ENCODE measurements at places on chromosomes 12 and 14.

DNA sequence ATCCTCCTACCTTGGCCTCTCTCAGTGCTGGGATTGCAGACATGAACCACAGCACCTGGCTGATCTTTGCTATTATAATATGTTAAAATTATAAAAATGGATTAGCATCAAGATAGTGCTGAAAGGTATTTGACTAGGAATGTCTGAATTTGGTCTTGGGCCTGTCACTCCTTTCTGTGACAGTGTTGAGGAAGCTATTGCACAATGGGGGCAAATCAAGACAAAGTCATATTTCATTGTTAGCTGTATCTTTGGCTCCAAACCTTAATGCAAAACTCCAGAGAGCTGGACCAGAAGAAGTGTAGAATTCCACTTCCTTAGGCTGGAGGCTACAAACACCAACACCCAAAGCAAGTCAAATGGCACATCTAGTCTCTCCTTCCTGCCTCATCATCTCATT lies 42.2 kb downstream of the ZCRB1 start:
- no peak overlapping the region for H3K4me3 ChIP-seq
- H3K27ac ChIP-seq: no peak overlapping the region
- no peak for DNase-seq
- no peaks in the 10 kb centered on the region for H3K4me1 ChIP-seq

GRCh38 chr14:24725311-24725710 lies 91.3 kb upstream of the GZMB start:
- no peak overlapping the region for H3K4me3 ChIP-seq
- no peak for DNase-seq
- no peaks in the 10 kb centered on the region for H3K27me3 ChIP-seq

DNA sequence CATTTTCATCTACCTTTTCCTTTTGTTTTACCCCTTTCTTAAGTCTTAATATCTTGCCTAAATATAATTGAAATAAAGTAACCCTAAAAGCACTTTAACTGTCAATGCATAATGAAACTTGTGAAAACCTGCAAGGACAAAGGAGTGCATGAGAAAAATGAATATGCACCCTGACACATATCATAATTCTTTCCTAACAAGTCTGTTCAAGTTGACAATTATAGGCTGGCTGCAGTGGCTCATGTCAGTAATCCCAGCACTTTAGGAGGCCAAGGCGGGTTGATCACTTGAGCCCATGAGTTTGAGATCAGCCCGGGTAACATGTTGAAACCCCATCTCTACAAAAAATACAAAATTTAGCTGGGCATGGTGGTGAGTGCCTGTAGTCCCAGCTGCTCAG lies 65.4 kb downstream of the FGD6 start:
- no peak overlapping the region for H3K27ac ChIP-seq
- peaks cover 2% of the 10 kb centered on the region for H3K36me3 ChIP-seq
- H3K4me1 ChIP-seq: no peaks in the 10 kb centered on the region
- DNase-seq: no peak

- no peaks in the 10 kb centered on the region for H3K27me3 ChIP-seq
- no peak overlapping the region for H3K27ac ChIP-seq
- H3K36me3 ChIP-seq: no peaks in the 10 kb centered on the region
- H3K4me1 ChIP-seq: 0 out of 2 replicates have a peak, but pooled peaks cover 2% of the 10 kb centered on the region
- no peak overlapping the region for H3K4me3 ChIP-seq
Observed at GRCh38 chr14:89232265-89233070, 184.6 kb downstream of the FOXN3 start.

DNA sequence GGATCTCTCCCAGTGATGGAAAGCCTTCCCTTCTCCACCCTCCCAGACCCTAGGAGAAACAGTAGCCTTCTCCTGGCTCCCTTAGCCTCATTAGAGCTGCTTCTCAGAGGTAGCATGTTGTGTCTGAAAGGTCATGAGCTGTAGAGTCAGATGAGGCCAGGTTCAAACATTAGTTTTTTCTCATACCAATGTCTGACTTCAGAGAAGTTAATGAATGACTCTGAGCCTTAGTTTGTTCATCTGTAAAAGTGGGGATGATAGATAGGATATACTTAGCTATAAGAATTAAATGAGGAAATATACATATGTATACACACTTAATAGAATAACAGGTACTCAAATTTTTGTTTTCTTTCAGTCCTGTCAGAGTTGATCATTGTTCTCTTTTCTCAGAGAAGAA lies 523 bp downstream of the SLC6A13 start:
- H3K27me3 ChIP-seq: no peaks in the 10 kb centered on the region
- H3K4me3 ChIP-seq: no peak overlapping the region
- no peaks in the 10 kb centered on the region for H3K4me1 ChIP-seq
- DNase-seq: no peak
- H3K27ac ChIP-seq: no peak overlapping the region

DNA sequence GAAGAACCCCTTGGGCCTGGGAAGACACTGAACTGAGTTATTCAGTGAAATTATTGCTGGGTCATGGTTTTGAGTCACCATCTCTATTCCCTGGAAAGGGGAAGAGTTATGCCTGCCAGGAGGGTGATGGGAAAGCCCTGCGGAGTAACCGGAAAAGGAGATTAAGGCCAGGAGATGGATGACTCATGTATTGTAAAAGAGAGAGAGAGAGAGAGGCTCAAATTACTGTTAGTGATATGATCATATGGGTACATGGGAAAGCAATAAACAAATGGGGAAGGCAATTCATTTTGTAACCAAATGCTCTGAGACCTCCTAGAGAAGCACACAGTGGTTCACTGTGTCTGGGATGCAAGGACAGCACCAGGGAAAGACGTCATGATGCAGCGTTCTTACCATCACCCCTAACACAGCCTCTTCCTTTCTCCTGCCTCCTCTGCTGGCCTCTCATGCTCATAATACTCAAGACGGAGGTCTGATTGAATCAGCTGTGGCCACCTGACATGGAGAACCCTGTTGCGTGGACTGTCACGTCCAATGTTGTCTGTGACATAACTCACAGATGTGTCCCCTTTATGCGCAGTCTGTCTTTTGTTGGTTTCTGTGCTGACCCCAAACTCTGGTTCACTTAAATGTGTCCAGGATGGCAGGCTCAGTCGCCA lies 243.7 kb downstream of the TMEM132D start:
- no peaks in the 10 kb centered on the region for H3K36me3 ChIP-seq
- H3K27me3 ChIP-seq: no peaks in the 10 kb centered on the region

GRCh38 chr12:43112101-43112920 lies 439.7 kb downstream of the ADAMTS20 start:
- no peak for DNase-seq
- no peaks in the 10 kb centered on the region for H3K36me3 ChIP-seq
- no peaks in the 10 kb centered on the region for H3K4me1 ChIP-seq
- no peak overlapping the region for H3K4me3 ChIP-seq
- no peaks in the 10 kb centered on the region for H3K27me3 ChIP-seq

GRCh38 chr12:114744691-114745090 lies 60.7 kb upstream of the TBX3 start:
- H3K27me3 ChIP-seq: no peaks in the 10 kb centered on the region
- H3K4me1 ChIP-seq: no peaks in the 10 kb centered on the region
- no peak for DNase-seq
- H3K36me3 ChIP-seq: no peaks in the 10 kb centered on the region
- H3K27ac ChIP-seq: no peak overlapping the region
- no peak overlapping the region for H3K4me3 ChIP-seq

DNA sequence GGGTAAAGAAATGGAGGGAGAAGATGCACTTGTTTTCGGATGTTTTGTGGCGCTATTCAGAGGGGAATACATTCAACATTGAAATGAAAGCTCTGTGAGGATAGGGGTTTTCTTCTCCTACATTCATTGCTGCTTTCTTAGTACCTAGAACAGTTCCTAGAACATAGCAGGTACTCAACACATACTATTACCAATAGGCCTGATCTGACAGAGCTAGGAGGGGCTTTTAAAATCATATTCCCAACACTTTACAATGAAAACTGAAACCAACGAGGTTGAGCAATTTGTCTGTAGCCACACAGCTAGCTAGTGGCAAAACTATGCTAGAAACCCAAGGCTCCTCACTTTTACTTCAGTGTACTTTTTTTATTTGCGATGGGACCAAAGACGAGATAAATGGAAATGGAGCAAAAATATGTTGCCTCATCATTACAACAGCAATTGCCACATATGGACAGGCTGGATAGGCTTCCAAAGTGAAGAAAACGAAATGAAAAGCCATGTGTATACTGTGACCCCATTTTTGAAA lies 23.1 kb upstream of the IL22 start:
- H3K27me3 ChIP-seq: no peaks in the 10 kb centered on the region
- H3K4me1 ChIP-seq: no peaks in the 10 kb centered on the region

DNA sequence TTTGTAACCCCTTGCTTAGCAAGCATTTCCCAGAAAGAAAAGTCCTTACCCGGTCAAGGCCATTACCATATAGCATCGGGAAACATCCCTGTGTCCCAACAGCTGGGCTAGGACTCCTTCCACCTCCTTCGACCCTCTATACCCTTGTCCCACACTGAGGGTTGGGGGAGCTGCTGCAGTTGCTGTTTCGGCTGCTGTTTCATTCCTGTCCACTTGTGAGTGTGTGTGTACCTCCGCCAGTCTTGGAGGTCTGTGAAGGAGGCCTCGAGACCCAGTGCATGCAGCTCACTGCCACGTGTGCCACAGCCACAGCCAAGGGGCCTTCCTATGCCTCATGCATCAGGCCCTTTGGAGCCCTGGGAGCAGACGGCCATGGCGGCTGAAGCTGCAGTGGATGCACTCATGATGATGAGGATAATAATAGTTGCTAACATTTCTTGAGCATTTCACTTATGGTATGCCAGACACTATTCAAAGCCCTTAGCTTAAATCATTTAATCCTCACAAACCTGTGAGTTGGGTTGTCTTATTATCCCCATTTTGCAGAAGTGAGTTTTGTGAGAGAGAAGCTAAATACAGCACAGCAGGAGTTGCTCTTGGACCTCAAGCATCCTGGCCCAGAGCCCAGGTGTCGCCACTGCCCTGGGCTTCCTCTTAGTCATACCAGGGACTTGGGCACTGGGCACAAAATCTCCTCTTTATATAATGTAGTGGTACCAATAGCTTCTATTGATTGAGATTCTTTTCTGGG lies 156.5 kb downstream of the PRKCH start:
- no peak overlapping the region for H3K4me3 ChIP-seq
- DNase-seq: no peak
- H3K36me3 ChIP-seq: no peaks in the 10 kb centered on the region
- no peaks in the 10 kb centered on the region for H3K4me1 ChIP-seq
- no peak overlapping the region for H3K27ac ChIP-seq
- no peaks in the 10 kb centered on the region for H3K27me3 ChIP-seq

- no peaks in the 10 kb centered on the region for H3K4me1 ChIP-seq
- DNase-seq: no peak
- no peak overlapping the region for H3K27ac ChIP-seq
- no peak overlapping the region for H3K4me3 ChIP-seq
Observed at GRCh38 chr12:1353451-1353850, 240.9 kb downstream of the FBXL14 start.

- H3K27ac ChIP-seq: no peak overlapping the region
- peaks cover 2% of the 10 kb centered on the region for H3K4me1 ChIP-seq
- no peaks in the 10 kb centered on the region for H3K36me3 ChIP-seq
- H3K4me3 ChIP-seq: no peak overlapping the region
Observed at GRCh38 chr12:115163710-115164109, 479.7 kb upstream of the TBX3 start.

GRCh38 chr12:63814146-63814772 lies 30.2 kb upstream of the SRGAP1 start:
- H3K27me3 ChIP-seq: no peaks in the 10 kb centered on the region
- DNase-seq: no peak
- no peak overlapping the region for H3K27ac ChIP-seq
- H3K4me3 ChIP-seq: no peak overlapping the region
- no peaks in the 10 kb centered on the region for H3K36me3 ChIP-seq

DNA sequence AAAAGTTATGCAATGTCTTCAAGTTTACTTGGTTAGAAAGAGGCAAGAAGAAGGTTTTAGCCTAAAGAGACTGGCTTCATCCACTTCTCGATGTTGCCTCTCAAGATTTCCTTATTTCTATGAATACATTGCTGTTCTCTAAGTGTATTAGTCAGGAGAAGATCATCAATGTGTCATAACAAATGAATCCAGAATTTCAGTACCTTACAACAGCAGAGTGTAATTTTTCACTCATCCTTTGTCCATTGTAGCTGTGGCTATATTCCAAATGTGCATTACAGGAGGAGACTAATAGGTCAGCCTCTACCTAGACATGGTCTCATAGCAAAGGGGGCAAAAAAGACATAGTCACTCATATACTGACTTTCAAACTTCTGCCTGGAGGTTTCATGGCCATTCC lies 579.1 kb downstream of the PRKD1 start:
- no peaks in the 10 kb centered on the region for H3K27me3 ChIP-seq
- no peaks in the 10 kb centered on the region for H3K4me1 ChIP-seq
- no peaks in the 10 kb centered on the region for H3K36me3 ChIP-seq
- no peak for DNase-seq
- no peak overlapping the region for H3K27ac ChIP-seq
- H3K4me3 ChIP-seq: no peak overlapping the region

DNA sequence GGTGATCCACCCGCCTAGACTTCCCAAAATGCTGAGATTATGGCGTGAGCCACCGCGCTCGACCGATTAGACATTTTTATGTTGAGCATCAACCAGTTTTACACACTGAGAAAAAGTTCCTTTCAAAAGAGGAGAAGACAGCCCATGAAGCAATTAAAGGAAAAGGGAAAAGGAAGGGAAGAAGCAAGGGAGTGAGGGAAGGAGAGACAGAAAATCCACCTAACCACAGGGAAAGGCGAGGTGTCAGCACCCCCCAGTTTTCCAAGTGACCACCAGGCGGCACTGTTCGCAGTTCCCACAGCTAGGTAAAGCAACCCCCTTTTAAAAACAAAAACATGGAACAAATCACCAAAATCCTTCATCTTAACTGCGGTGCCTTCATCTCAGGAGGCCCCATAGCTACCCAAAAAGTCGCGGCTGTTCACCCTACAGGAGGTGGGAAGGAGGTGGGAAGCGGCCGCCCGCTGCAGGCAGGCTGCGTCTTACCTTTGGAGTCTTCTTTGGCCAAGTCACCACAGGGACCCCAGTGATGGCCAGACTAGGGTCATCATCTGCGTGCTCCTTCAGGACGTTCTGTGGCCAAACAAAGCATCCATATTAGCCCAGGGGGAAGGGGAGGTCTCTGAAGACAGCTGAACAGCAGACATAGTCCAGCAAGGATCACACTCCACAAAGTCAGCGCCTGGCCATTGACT lies 86.6 kb downstream of the KDM2B start:
- H3K4me3 ChIP-seq: no peak overlapping the region
- H3K36me3 ChIP-seq: peaks cover 10% of the 10 kb centered on the region
- peak; percentile 57 for DNase-seq
- H3K27me3 ChIP-seq: no peaks in the 10 kb centered on the region
- H3K27ac ChIP-seq: no peak overlapping the region

DNA sequence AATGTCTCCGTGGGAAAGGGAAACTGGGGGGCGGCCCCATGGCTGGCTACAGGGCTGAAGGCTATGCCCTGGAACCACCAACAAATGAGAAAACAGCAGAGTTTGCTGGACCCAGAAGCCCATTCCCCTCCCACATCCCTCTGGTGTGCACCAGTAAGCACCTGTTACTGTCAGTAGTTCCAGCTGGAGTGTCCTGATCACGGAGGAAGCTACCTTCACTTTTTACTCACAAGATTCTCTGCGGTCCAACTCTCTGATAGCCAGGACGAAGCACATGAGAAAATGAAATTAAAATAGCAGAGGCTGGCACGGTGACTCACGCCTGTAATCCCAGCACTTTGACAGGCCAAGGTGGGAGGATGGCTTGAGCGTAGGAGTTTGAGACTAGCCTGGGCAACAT lies 22.7 kb upstream of the MEG3 start:
- H3K4me1 ChIP-seq: peaks cover 6% of the 10 kb centered on the region
- no peak for DNase-seq
- no peak overlapping the region for H3K27ac ChIP-seq
- no peaks in the 10 kb centered on the region for H3K36me3 ChIP-seq
- no peaks in the 10 kb centered on the region for H3K27me3 ChIP-seq

- no peaks in the 10 kb centered on the region for H3K36me3 ChIP-seq
- H3K27me3 ChIP-seq: no peaks in the 10 kb centered on the region
- H3K27ac ChIP-seq: no peak overlapping the region
- no peak for DNase-seq
Observed at GRCh38 chr12:13178568-13179210, 17.8 kb upstream of the EMP1 start.
